NCI-H1436 (cell line): ENCODE measurements at places on chromosomes 6 and 20.

DNA sequence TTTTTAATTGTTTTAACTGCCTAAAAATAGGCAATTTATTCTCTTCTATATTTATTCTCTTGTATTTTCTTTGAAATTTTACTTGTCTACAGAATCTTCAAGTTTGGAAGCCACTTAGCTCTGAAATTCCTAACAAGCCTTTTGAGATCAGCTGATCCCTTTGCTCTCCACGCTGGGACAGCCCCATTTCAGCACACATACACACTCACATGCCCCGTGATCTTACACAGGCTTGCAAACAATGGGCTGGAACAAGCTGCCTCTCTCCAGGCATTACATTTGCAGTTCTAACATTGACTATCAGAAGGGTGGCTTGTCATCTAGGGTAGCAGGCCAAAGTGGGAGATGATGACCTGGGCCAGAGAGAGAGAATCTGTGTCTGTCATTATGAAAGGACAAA is 62.1 kb upstream of the RAB32 start:
- no peak for DNase-seq

- DNase-seq = no peak
Observed at GRCh38 chr20:34315236-34315635, 12.1 kb upstream of the AHCY start.

DNA sequence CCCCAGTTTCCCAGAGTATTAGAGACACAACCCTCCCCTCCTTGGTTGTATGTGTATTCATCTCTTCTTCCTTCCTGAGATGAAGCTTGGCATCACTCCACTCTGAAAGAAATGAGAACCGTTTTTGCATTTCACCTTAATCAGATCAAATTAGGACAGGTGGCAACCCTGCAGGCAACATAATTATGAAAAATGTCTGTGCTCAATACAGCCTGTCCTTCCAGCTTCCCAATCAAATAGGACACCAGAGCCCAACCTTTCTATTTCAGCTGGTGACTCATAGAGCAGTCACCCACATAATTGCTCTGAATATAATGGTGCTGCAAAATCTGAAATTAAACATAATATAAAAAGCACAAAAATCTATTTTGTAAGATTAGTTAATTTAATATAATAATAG is 310.2 kb upstream of the AGPAT4 start:
- DNase-seq = no peak

DNA sequence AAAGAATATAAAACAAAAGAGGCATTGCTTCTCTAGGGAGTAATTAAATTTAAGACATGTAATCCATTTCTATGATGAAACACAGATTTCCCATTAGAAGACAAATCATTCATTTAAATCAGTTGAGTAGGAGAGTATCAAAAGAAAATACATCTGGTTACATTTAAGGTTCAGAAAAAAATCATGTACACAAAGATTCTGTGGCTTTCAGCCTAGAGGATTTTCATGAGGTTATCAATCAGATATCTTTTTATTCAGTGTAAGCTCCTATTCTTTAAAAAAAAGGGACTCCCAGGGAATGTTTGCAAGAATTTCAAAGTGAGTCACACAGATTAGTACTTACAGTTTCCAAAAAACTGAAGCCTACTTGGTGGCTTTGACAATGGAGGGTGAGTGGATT is 24.9 kb downstream of the COL21A1 start:
- DNase-seq = no peak

DNA sequence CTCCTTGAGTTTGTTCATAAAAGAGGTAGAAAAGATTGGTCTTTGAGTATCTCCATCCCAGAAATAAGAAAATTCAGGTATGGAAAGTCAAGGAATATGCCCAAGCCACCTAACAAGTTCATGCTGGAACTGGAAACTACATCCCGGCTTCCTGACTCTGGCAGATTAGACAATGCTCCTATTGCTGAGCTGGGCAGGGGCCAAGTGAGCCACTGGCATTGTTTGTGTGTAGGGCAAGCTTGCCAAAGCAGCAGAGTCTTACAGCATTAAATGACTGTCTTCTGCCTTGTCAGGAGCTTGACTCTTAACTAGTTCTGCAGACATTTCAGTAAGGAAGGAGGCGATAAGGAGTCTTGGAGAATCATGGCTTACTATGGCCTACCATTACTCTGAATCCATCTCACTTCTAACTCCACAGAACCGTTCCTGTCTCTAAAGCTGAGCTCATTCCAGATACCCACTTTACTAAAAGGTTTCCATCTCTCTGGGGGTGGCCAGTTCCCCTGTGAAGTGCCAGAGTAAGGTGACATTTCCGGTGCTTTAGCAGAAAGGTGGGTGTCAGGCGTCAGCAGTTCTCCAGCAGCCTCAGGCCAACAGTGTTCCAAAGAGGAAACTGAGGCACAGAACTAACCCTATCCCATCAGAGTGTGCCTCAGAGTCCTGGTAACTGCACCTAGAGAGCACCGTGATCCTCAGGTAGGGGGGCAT is 30.1 kb downstream of the PRDM1 start:
- no peak for DNase-seq

DNA sequence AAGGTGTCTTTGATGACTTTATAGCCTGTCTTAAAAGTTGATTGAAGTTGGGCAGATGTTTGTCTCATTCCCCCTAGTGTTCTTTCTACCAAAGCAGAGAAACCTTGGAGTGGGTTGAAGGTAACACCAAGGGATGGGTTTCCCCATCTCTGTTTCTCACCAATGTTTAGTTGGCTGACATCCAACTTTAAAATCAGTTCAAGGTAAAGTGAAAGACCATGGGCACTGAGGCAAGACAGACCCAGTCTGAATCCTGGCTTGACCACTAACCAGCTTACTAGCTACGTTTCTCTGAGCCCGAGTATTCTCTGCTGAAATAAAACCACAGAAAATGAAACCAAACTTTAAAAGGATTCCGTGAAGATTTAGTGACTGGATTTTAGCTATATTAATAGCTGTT is 258.9 kb downstream of the KIF16B start:
- DNase-seq = no peak

DNA sequence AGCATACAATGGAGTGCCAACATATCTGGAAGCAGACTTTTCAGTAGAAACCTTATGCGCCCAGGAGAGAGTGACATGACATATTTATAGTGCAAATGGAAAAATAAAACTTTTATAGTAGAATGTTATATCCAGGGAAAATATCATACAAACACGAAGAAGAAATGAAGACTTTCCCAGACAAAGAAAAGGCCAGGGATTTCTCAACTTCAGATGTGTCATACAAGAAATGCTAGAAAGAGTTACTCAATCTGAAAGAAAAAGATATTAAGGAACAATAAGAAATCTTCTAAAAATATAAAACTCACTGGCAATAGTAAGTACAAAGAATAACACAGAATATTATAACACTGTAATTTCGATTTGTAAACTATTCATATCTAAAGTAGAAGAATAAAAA is 1269.3 kb downstream of the GRIK2 start:
- no peak for DNase-seq

- no peak for DNase-seq
Observed at GRCh38 chr20:14343491-14344065, 6.2 kb upstream of the FLRT3 start.

DNA sequence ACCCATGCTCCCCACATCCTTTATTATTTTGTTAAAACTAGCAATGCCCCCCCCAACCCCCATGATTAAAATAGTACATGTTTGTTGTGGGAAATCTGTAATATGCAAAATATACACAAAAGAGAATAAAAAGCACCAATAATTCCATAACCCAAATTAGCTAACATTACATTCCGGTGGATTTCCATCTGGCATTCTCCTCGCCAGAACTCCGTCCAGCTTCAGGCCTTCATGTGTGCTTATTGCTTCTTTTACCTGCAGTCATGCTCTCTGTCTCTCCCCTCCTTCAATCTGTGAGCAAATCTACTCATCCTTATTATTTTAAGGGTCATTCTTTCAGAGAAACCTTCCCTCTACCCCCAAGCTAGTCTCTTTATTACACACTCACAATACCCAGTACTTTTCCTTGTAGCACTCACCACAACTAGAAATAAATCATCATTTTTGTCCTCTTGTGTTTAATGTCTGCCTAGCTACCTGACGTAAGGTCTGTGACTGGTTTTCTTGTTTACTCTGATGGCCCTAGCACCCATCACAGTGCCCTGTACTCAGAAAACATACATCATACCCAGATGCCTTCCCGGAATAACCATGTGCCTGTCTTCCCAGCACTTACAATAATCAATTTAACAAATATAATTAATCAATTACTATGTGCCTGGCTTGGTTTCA is 25.6 kb upstream of the IER3 start:
- DNase-seq = no peak

- DNase-seq = no peak
Observed at GRCh38 chr6:21111093-21111725, 482.3 kb upstream of the SOX4 start.

GRCh38 chr6:117465691-117466090 is 16.8 kb upstream of the DCBLD1 start:
- no peak for DNase-seq

DNA sequence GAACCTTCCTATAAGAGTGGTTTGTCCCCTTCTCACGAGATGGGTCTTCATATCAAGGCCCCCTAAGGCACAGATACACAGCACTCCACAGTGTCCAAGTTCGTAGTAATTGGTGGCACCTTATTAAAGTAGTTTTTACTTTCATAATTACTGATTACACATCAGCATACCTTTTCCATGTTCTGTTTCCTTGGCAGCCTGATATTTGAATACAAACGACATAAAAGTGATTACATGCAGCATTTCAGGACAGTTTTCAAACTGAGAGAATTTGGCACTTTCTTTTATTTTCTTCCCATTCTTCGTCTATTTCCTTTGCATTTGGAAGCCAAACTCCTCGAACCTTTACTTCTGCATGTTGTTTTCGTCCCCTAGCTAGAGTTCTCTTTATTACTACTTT is 139.7 kb downstream of the MTHFD1L start:
- DNase-seq = no peak

DNA sequence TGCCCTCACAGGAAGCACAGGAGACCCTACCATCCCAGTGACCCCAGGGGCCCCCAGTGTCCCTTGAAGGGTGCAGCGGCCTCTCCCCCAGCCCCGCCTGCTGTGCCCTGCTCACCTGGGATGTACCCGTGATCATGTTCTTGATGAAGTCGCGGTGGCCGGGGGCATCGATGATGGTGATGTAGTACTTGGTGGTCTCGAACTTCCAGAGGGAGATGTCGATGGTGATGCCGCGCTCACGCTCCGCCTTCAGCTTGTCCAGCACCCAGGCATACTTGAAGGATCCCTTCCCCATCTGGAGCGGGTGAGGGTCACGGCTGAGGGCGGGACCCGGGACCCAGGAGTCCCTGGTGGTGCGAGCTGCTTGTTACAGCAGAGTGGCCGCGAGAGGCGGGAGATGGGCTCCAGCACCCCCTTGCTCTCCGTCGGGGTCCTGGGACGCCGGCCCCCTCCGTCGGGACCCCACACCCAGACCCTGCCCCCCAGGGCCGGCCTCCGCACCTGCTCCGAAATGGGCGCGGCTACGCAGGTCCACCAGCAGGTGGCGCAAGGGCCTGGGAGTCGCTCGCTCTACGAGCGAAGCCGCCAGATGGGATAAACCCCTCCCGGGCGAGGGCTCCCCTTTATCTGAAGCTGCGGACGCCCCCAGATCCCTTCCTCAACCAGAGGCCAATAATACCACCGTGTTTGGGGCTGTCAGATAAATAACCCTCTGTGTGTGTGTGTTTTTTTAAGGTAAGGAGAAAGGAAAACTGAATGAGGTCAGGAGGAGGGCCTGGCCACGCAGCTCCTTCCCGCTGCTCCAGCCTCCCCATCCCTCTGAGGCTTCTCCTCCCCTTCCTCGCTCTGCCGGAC is 2.9 kb downstream of the EEF1A2 start:
- peak; percentile 66 for DNase-seq

GRCh38 chr20:10580700-10581099 is 93.1 kb downstream of the JAG1 start:
- DNase-seq = no peak

- no peak for DNase-seq
Observed at GRCh38 chr6:151494936-151495320, 1.1 kb downstream of the CCDC170 start.

- DNase-seq = no peak
Observed at GRCh38 chr20:1467355-1468116, 887 bp upstream of the NSFL1C start.

- no peak for DNase-seq
Observed at GRCh38 chr6:112475083-112475482, 128.0 kb downstream of the RFPL4B start.

GRCh38 chr20:37200376-37200775 is 21.0 kb upstream of the MROH8 start:
- no peak for DNase-seq

DNA sequence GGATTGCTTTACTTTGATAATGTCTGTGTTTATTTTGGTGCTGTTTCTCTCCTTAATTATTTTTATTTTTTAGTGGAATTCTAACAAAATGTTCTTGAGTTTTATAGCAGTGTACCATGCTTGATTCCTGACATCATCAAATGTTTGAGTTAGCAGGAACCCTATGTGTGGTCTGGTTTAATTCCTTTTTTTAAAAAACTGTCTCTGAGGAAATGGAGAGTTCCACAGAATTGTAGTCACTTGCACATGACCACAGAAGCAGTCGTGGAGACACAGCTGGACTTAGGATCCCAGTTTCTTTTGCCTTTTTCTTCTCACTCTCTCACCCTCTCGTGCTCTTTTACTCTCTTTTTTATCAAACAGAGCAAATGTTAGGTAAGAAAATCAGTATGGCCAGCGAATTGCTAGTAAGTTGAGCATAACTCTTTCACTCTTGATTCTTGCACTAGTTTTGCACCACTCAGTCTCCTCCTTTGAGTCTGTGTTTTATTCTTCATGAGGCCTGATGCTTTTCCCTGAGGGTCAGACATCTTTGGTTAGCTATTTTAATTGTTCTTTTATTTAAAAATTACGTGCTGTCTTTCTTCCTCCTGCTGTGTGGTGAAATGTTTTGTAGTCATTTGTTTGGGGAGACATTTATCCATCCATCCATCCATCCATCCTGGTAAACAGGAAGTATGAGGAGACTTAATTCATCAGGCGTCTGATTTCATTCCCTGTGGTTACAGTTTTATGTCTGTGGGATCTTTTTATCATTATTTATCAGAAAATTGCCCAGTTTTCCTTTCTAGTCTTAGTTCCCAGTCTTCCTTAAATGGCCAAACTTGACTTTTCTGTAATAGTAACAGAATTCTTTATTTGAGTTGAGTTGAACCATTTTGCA is 83.0 kb downstream of the SCAF8 start:
- no peak for DNase-seq

DNA sequence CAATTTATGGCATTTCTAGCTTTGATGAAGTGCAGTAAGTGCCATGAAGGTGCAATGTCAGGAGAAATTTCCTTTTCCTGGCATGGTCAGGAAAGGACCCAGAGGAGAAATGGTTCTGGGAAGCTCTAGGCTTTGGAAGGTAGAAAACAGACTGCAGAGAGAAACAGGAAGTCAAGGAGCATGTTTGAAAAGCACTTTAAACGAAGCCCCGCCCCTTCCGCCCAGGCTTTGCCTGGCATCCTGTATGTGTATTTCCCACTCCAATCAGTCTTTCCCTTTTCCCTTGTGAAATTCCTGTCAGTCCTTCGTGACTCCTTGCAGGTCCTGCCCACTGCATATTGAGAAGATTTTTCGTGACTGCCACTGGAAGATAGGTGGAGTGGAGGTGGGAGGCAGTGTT is 320.9 kb upstream of the SASH1 start:
- no peak for DNase-seq

GRCh38 chr20:46243707-46244628 is 64.3 kb downstream of the CDH22 start:
- DNase-seq = peak; percentile 62
